ENCODE measurements at places on chromosomes 12 and 14. TPM values are rescaled to one million over a fixed set of nuclear protein-coding genes. Genes with fewer than 3 reads are reported as not detected.

KRT71 gene
- not detected for total RNA-seq

SYNDIG1L gene
- total RNA-seq, result 0.58 TPM

GALNT6 gene
- 14.3 TPM for total RNA-seq

NUAK1 gene
- 25.1 TPM for total RNA-seq

GALNT16 gene
- 6.4 TPM for total RNA-seq

TIGAR gene
- total RNA-seq, result 21.0 TPM

EIF4B gene
- total RNA-seq, result 576 TPM

PROX2 gene
- total RNA-seq, result not detected

KLRC4 gene
- not detected for total RNA-seq

CRY1 gene
- total RNA-seq, result 26.5 TPM

KCNA5 gene
- total RNA-seq, result 0.80 TPM

HVCN1 gene
- 5.1 TPM for total RNA-seq

PLEKHH1 gene
- 21.4 TPM for total RNA-seq
